ENCODE measurements at places on chromosomes 3 and 15.

DNA sequence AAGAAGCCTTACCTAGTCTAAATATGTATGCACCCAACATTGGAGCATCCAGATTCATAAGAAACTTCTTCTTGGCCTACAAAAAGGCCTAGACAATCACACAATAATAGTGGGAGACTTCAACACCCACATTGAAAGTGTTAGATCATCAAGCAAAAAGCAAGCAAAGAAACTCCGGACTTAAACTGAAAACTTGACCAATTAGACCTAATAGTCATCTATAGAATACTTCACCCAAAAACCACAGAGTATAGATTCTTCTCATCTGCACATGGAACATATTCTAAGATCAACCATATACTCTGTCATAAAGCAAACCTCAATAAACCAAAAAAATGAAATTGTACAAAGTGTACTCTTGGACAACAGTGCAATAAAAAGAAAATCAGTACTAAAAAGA is 22.3 kb upstream of the OR5K4 start:
- DNase-seq: no peak

DNA sequence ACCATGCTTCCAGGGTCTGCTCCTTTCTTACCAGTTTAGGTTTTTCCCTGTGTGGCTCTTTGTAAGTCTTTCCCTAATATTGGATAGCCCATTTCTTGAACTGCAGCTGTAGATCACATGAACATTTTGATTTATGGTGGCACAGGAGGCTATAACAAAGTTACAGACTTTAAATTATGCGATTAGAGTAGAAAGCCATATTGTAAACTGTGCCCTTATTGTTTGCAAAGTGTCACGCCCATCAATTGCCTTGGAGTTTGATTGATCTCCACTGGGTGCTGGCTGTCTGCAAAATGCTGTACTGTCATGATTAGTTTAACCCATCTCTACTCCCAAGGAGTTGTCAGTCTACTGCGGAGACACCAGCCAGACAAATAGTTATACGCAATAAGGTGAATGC is 110.3 kb downstream of the CACNA2D3 start:
- DNase-seq: no peak

GRCh38 chr15:63655683-63656372 is 58.6 kb downstream of the FBXL22 start:
- no peak for DNase-seq

DNA sequence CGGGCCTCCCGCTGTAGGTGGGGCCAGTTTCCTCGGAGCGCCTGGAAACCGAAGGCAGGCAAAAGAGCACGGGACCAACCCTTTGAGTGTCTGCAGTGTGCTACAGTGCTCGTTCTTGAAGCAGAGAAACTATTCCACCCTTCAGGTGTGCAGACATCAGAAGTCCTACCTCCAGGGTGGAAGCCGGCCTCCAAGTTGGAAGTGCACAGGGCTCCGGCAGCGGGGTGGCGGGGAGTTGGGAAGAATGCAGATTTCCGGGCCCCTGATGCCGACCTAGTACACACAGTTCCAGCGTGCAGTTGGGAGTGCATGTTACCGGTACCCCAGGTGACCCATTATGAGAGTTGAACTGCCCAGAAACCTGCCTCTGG is 3.0 kb downstream of the KLF13 start:
- no peak for DNase-seq

- DNase-seq: no peak
Measured at GRCh38 chr3:35335703-35336102, 303.6 kb upstream of the ARPP21 start.
